ENCODE measurements at places on chromosomes 13 and 19.

- no peak overlapping the region for H3K4me3 ChIP-seq
- no peaks in the 10 kb centered on the region for H3K36me3 ChIP-seq
- no peaks in the 10 kb centered on the region for H3K27me3 ChIP-seq
- no peak for DNase-seq
- no peaks in the 10 kb centered on the region for H3K4me1 ChIP-seq
- no peak overlapping the region for H3K27ac ChIP-seq
Observed at GRCh38 chr13:64075543-64076271, 2660.1 kb upstream of the PCDH20 start.

DNA sequence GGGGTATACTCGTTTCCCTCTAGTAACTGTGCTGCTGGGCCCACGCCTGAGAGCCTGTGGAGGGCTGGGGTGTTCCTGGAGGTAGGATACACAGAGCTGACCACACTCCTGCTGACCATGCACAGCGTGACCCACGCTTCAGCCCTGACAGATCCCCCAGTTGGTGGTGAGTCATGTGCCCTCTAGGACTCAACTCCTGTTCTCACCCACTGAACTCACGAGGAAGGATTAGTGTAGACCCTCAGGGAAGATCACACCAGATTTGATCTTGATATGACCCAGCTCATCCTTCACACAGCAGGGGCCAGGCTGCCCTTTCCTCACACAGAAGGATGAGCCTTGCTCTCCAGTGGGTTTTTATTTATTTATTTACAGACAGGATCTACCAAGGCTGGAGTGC lies 13.3 kb upstream of the ACP7 start:
- peaks cover 3% of the 10 kb centered on the region for H3K27me3 ChIP-seq
- DNase-seq, result no peak
- peaks cover 6% of the 10 kb centered on the region for H3K4me1 ChIP-seq
- H3K4me3 ChIP-seq, result no peak overlapping the region
- H3K27ac ChIP-seq, result no peak overlapping the region

- H3K27ac ChIP-seq, result no peak overlapping the region
- no peak overlapping the region for H3K4me3 ChIP-seq
- no peaks in the 10 kb centered on the region for H3K4me1 ChIP-seq
- H3K27me3 ChIP-seq, result no peaks in the 10 kb centered on the region
- H3K36me3 ChIP-seq, result no peaks in the 10 kb centered on the region
Observed at GRCh38 chr13:80481588-80481987, 140.7 kb upstream of the SPRY2 start.

- no peak for DNase-seq
- H3K36me3 ChIP-seq, result peaks cover 29% of the 10 kb centered on the region
- H3K4me3 ChIP-seq, result no peak overlapping the region
- H3K27ac ChIP-seq, result no peak overlapping the region
Observed at GRCh38 chr13:110653271-110653670, 37.9 kb downstream of the NAXD start.

- H3K36me3 ChIP-seq, result no peaks in the 10 kb centered on the region
- H3K27me3 ChIP-seq, result peaks cover 24% of the 10 kb centered on the region
- peak overlapping the region; percentile 17 for H3K27ac ChIP-seq
- no peak for DNase-seq
- H3K4me3 ChIP-seq, result peak overlapping the region; percentile 71
Observed at GRCh38 chr19:51550848-51551672, 19.6 kb upstream of the SIGLEC6 start.

- H3K36me3 ChIP-seq, result peaks cover 2% of the 10 kb centered on the region
- H3K27me3 ChIP-seq, result no peaks in the 10 kb centered on the region
- H3K4me3 ChIP-seq, result no peak overlapping the region
- H3K4me1 ChIP-seq, result no peaks in the 10 kb centered on the region
- no peak for DNase-seq
Observed at GRCh38 chr19:7236153-7236552, 58.1 kb downstream of the INSR start.

DNA sequence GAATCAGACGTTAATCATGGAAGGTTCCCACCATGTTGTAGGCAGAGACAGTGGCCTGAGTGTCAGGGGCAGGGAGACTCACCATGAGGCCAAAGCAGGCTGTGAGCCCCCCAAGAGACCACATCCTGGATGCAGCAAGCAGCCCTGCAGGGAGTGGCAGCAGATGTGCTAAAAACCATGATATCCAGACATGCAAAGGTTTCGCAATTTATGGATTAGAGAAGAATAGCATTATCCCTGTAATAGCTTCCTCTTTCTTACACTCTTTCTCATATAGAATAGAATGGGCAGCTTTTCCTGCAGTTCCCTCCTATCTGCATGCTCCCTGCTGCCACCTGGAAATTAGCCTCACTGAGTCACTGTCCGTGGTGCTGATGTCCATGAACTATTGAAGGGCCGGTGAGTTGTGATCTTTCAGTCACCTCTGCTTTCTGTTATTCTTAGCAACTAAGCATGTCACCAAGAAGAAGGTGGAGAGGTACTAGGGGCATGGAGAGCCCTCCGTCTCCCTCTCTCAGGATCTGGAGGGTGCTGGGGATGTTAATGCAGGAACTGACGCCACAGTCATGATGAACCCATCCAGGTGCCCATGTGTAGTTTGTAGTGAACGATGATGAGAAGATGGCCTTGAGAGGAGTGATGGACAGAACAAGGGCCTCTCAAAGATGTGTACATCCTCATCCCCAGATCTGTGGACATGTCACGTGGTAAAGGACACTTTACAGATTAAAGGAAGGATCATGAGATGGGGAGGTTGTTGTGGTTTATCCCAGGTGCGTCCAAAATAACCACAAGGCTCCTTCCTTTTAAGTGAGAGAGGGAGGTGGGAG lies 9.9 kb downstream of the CEACAM4 start:
- no peak for DNase-seq
- no peaks in the 10 kb centered on the region for H3K4me1 ChIP-seq
- no peaks in the 10 kb centered on the region for H3K36me3 ChIP-seq
- H3K27me3 ChIP-seq, result no peaks in the 10 kb centered on the region
- H3K4me3 ChIP-seq, result no peak overlapping the region
- H3K27ac ChIP-seq, result no peak overlapping the region

DNA sequence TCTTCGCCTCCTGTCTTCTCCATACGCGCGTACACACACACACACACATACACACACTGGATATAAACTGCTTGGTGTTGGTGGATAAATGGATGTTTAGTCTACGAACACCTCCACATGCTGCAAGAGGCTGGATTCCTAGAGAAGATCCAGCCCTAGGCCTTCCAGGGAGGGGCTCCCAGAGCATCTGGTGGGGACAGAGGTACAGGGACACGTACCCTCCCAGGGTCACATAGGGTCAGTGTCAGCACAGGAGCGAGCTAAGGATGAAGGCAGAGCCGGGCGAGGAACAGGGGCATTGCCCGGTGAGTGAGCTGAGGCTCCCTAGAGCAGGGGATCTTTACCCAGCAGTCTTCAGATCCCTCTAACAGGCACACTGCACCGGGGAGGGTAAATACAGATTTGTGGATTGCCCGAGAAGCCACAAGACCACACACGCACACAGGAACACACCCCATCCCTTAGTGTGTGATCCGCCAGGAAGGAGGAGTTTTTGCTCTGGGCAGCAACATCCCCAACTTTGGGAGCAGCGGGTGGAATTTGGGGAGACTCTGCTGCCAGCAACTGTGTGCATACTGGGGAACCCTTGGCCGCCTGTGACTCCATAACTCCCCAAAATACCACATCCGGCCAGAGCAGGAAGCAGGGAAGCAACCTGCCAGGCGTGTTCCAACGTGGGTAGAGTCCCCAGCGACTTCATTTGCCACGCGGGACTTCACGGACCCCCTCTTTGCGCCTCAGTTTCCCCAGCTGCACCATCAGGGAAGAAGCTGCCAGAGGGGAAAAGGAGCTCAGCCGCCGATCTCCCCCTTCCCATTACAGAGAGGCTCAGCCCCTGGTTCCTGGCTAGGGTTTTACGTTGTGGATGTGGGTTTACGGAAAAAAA lies 5.8 kb upstream of the TLE2 start:
- peak; percentile 50 for DNase-seq
- peaks cover 34% of the 10 kb centered on the region for H3K27me3 ChIP-seq
- H3K27ac ChIP-seq, result peak overlapping the region; percentile 94
- peak overlapping the region; percentile 88 for H3K4me3 ChIP-seq
- H3K4me1 ChIP-seq, result peaks cover 15% of the 10 kb centered on the region

Data from T-helper 2 cell treated with Interferon-gamma antibody and Interleukin-4, amounts not matched to agents 5 μg/mL and 100 μg/mL, for 36 hours (primary cell).